ENCODE measurements at places on chromosomes 5 and 9. TPM values are rescaled to one million over a fixed set of nuclear protein-coding genes. Genes with fewer than 3 reads are reported as not detected.

GRCh38 chr5:119878712-119879111 lies 249.4 kb downstream of the FAM170A start:
- H3K4me3 ChIP-seq, result no peak overlapping the region
- DNase-seq, result no peak
- H3K27ac ChIP-seq, result no peak overlapping the region
- H3K4me1 ChIP-seq, result no peaks in the 10 kb centered on the region
- H3K36me3 ChIP-seq, result no peaks in the 10 kb centered on the region

- H3K36me3 ChIP-seq, result no peaks in the 10 kb centered on the region
- H3K27me3 ChIP-seq, result no peaks in the 10 kb centered on the region
- H3K4me1 ChIP-seq, result no peaks in the 10 kb centered on the region
- H3K27ac ChIP-seq, result no peak overlapping the region
- DNase-seq, result peak; percentile 40
Observed at GRCh38 chr9:108780942-108781734, 74.6 kb downstream of the ACTL7B start.

GRCh38 chr9:101212661-101213060 lies 172.1 kb downstream of the BAAT start:
- H3K27ac ChIP-seq, result no peak overlapping the region
- DNase-seq, result no peak
- H3K4me1 ChIP-seq, result no peaks in the 10 kb centered on the region

DNA sequence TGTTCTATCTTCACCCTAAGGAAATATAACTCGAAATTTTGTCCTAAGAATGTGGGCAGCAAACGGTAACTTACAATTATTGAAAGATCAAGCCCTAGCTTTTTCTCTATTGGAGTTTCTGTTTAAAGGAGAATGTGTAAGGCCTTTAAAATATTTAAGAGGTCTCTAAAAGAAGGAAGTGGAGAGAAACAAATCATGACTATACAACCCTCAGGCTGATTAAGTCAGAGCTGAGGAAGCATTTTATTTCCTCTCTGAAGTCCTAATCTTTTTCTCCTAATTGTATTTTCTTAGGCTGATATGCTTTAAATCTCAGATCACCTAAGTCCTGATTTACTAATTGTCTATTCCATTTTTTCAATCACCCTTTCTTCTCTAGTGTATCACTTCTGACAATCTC lies 1708.8 kb upstream of the C9orf72 start:
- H3K27me3 ChIP-seq, result no peaks in the 10 kb centered on the region
- H3K4me3 ChIP-seq, result no peak overlapping the region
- no peak for DNase-seq
- no peaks in the 10 kb centered on the region for H3K36me3 ChIP-seq
- H3K27ac ChIP-seq, result no peak overlapping the region

DNA sequence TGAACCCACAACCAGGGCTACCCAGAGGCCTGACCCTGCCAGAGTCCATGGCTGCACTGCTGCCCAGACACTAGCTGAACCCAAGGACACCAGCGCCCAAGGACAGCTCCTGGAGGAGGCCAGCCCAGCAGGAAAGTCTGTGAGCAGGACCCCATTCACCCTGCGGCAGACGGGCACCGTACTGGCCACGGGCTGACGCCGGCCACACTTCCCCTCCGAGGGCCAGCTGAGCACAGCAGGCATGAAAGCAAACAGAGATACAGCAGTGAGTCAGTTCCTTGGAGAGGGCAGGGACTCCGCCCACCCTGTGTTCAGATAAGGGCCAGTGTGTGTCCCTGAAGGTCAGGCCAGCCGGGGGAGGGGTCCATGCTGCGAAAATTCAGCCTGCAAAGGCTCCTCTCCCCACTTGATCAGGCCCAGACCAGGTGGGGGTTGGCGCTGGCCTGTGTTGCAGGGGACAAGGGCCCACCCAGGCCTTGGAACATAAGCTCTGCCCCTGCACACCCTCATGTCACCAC lies 3.2 kb downstream of the RNF208 start:
- peak; percentile 78 for DNase-seq
- peaks cover 9% of the 10 kb centered on the region for H3K4me1 ChIP-seq
- peak overlapping the region; percentile 88 for H3K27ac ChIP-seq

GRCh38 chr9:106859957-106860720 lies 2.8 kb upstream of the ZNF462 start:
- H3K4me1 ChIP-seq, result no peaks in the 10 kb centered on the region
- H3K27ac ChIP-seq, result peak overlapping the region; percentile 75
- DNase-seq, result peak; percentile 70
- H3K4me3 ChIP-seq, result peak overlapping the region; percentile 70

- no peak overlapping the region for H3K4me3 ChIP-seq
- no peaks in the 10 kb centered on the region for H3K4me1 ChIP-seq
- H3K27ac ChIP-seq, result no peak overlapping the region
- no peaks in the 10 kb centered on the region for H3K27me3 ChIP-seq
- no peaks in the 10 kb centered on the region for H3K36me3 ChIP-seq
- DNase-seq, result peak; percentile 3
Observed at GRCh38 chr5:3350781-3351180, 244.9 kb upstream of the IRX1 start.

DNA sequence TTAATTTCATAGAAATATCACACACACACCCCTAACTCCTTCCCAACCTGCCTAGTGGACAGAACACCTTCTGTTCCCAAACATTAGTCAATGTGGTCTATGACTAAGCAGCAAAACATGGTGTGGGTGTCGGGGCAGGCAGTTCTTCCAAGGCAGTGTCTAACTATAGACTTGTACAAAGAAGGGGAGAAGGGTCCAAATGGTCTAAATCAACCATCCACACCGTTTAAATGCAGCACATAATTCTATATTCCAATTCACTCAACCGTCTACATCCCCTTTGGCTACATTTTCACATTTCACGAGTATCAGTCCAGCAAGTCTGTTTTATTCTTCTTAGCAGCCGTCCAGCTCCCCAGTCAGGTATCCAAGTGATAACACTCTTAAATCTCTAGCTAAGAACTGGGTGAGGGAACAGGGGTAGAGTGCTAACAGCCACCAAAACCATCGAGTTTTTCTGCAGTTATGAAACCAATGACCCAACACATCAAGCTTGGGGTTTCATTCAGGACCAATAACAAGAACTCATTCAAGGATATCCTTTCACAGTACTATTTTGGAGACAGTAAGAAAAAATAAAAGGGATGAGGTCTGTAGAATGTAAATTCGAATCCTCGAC lies 3.3 kb downstream of the ZNF608 start:
- peak overlapping the region; percentile 94 for H3K27ac ChIP-seq
- H3K4me3 ChIP-seq, result peak overlapping the region; percentile 52
- H3K36me3 ChIP-seq, result no peaks in the 10 kb centered on the region
- H3K27me3 ChIP-seq, result no peaks in the 10 kb centered on the region
- DNase-seq, result no peak

DNA sequence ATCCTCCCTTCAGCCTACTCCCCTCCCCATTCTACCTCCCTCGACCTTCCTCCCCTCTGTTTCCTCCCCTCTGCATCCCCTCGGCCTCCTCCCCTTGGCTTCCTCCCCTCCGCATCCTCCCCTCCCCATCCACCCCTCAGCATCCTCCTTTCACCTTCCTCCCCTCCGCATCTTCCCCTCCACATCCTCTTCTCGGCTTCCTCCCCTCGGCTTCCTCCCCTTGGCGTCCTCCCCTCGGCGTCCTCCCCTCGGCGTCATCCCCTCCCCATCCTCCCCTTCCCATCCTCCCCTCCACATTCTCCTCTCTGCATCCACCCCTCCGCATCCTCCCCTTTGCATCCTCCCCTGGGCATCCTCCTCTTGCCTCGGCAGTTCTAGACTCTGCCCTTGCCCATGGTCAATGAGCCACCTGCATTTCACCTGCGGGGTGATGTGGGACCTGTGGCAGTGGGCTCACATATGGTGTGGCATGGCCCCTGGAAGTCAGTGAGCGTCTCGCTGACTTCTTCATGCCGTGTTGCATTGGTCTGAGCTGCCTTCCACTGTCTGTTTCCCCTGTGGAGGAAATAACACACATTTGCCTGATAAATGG lies 113.0 kb downstream of the WNK2 start:
- H3K27me3 ChIP-seq, result no peaks in the 10 kb centered on the region
- DNase-seq, result no peak

DNA sequence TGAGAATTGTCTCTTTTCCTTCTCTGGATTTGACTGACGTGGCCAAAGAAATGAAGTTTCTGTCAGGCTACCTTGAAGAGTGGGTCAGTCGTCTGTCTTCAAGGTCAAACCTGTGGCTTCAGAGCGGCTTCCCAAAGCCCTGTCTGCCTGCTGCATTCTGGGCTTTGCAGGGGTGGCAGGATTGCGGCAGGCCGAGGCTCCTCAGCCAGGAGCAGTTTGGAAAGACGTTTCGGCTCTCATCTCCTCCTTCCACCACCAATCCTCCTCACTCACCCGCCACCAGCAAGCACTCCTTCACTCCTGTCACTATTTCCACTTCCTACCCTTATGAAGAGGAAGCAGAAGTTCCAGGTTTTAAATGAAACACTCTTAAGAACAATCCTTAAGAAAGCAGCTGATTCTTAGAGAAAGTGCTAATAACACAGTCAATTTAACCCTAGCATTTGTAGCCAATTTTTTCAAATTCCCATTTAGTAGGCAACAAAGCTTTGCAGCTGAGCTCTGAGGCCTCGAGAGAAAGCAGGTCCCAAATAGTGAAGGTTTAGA lies 351.7 kb downstream of the ZNF608 start:
- H3K4me3 ChIP-seq, result no peak overlapping the region
- H3K27me3 ChIP-seq, result no peaks in the 10 kb centered on the region
- no peak overlapping the region for H3K27ac ChIP-seq
- H3K4me1 ChIP-seq, result no peaks in the 10 kb centered on the region
- no peak for DNase-seq

GRCh38 chr9:13860946-13861640 lies 452.8 kb downstream of the NFIB start:
- DNase-seq, result no peak
- H3K36me3 ChIP-seq, result no peaks in the 10 kb centered on the region
- no peaks in the 10 kb centered on the region for H3K4me1 ChIP-seq
- no peak overlapping the region for H3K27ac ChIP-seq

DNA sequence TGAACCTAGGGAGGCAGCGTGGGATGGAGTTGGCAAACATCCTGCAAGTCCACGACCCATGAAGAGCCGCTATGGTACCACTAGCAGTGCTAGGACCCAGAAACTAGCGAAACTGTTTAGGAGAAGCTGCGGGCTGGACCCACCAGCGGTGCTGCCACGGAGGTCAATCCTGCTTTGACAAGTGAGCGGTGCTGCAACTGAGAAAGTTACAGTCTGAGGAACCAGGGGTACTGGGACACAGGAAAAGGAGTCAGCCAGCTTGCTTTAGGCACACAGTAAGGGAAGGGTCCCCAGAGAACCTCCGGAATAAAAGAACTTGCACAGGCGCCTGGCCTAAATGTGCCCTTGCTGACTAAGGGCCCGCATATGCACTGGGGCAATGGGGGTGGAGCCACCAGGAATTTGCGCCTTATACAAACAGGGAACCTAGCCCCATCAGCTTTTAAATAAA lies 23.6 kb upstream of the ANXA2R start:
- H3K27ac ChIP-seq, result no peak overlapping the region
- H3K36me3 ChIP-seq, result no peaks in the 10 kb centered on the region
- DNase-seq, result no peak
- H3K27me3 ChIP-seq, result no peaks in the 10 kb centered on the region

DNA sequence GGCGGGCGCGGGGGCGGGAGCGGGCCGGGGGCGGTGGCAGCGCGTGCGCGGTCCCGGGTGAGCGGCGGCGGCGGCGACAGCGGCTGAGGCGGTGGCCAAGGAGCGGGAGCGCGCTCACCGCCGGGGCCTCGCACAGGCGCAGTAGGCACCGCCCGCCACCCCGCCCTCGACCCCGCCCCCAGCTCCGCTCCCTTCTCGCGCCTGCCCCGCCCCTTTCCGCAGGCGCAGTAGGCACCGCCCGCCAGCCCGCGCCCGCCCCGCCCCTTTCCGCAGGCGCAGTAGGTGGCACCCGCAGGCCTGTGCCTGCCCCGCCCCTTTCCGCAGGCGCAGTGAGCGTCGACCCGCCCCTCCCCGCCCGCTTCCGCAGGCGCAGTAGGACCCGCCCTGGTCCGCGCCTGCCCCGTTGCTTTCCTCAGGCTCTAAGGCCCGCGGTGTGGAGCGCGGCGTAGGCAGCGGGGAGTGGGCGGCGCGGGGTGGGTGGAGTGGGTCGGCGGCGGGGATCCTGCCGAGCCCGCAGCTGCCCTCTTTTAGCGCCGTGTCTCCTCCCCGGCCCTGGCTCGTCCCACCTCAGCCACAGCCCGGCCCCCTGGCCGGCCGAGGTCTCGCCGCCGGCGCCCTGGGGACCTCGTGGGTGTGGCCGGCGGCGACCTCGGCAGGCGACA lies at the start of gene CAMSAP1:
Gene CAMSAP1, minus strand, starts transcription at position 116 of the 662 bp plus-strand sequence. CDS start 387 bp downstream, outside the sequence.
- peak within 1 kb of the TSS; percentile 76 for H3K27ac ChIP-seq
- no peaks in the 10 kb centered on the region for H3K27me3 ChIP-seq
- H3K36me3 ChIP-seq, result no peaks in the 10 kb centered on the region
- peak; percentile 91 for DNase-seq
- peak within 1 kb of the TSS; percentile 85 for H3K4me3 ChIP-seq

GRCh38 chr5:76500633-76501393 lies 97.7 kb downstream of the IQGAP2 start:
- H3K4me1 ChIP-seq, result no peaks in the 10 kb centered on the region
- no peak overlapping the region for H3K27ac ChIP-seq
- H3K36me3 ChIP-seq, result no peaks in the 10 kb centered on the region
- no peaks in the 10 kb centered on the region for H3K27me3 ChIP-seq

DNA sequence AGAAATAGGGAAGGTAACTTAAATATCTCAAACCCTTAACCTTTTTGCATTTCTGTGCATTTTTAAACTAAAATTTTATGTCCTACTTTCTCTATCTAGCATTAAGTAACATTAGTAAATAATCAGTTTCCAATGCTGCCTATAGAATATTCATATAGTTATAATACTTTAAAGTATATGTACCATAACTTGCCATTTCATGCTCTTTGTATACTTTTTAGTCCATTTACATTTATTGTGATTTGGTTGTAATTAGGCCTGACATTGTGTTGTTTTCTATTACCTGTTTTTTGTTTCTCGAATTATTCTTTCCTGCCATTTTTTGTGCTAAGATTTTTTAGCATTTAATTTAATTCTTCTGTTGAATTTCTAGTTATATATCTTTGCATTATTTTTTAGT lies 13.7 kb downstream of the SLC12A2 start:
- H3K36me3 ChIP-seq, result no peaks in the 10 kb centered on the region
- H3K4me3 ChIP-seq, result no peak overlapping the region
- DNase-seq, result no peak
- H3K4me1 ChIP-seq, result no peaks in the 10 kb centered on the region
- H3K27me3 ChIP-seq, result no peaks in the 10 kb centered on the region

Gene NTNG2
- 0.59 TPM for total RNA-seq

Gene OTULINL
- total RNA-seq, result 58.5 TPM

Gene GABRA6
- not detected for total RNA-seq

Gene PARP8
- 5.4 TPM for total RNA-seq

Gene ERAP2
- 26.7 TPM for total RNA-seq

Gene PCDHB3
- total RNA-seq, result 1.5 TPM
